ENCODE measurements at places on chromosomes 3 and 15.

DNA sequence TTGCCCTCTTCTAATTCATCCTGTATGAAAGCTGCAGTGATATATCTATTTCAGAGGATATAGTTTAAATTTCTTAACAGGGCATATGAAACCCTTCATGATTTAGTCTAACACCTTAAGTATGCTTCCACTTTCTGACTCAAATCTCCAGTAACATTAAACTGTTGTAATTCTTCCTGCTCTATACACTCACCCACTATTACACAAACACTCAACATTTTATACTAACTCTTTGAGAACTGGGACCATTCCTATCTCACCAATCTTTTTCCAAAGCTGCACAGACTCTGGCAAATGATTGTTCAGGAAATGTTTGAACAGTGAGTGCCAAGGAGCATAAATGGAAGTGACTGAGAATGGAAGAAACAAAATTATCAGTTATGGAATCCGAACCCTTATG is 560.4 kb upstream of the DPPA4 start:
- no peak for DNase-seq

DNA sequence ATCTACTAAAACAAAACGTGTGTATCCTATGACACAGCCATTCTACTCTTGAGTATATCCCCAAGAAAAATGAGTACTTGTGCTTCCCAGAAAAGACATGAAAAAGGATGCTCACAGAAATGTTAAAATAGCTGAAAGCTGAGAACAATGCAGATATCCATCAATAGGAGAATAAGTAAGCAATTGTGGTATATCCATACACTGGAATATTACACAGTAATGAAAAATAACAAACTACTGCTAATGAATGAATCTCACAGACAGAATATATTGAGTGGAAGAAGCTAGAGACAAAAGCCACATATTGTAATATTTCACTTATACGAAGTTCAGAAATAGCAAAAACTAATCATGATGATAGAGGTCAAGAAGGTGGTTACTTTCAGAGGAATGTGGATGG is 83.8 kb upstream of the CTDSPL start:
- DNase-seq: no peak

DNA sequence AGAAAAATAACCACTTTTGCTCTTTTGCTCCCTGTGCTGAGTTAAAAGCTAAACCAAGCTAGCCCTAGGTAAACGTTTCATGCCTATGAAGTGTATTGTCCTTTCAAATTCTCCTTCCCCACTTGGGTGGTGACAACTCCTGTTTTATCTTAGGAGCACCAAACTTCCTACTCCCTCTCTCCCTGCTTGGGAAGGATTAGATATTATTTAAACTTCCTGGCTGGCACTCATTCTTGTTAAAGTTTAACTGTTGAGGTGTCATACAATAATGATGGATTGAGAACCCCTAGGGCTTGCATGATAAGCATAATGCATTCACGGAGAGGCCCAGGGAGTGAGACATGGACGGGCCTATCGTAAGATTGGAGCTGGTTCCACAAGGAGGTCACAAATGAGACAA is 29.5 kb downstream of the B4GALT4 start:
- DNase-seq: no peak

GRCh38 chr3:25420885-25421284 is 7.2 kb upstream of the RARB start:
- no peak for DNase-seq

GRCh38 chr15:93451822-93452221 is 362.8 kb upstream of the RGMA start:
- DNase-seq: no peak

- no peak for DNase-seq
Measured at GRCh38 chr3:111979434-111980038, 710 bp downstream of the ABHD10 start.

DNA sequence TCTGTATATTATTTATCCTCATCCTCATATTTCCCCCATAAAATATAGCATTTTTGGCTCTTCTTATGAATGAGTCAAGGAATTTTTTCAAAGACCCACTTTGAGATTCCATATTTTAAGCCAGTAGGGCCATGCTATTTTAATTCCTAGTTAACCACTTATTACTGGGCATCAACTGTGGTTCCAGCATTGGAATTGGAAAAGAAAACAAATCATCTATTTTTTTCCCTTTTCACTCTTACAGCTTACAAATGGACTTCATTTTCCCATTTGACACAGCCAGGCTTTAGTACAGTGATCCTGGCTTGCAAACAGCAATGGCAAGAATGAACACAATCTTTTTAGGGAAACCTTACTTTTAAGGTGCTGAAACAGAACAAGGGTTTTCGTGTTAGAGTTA is 19.4 kb upstream of the PLCL2 start:
- DNase-seq: no peak

DNA sequence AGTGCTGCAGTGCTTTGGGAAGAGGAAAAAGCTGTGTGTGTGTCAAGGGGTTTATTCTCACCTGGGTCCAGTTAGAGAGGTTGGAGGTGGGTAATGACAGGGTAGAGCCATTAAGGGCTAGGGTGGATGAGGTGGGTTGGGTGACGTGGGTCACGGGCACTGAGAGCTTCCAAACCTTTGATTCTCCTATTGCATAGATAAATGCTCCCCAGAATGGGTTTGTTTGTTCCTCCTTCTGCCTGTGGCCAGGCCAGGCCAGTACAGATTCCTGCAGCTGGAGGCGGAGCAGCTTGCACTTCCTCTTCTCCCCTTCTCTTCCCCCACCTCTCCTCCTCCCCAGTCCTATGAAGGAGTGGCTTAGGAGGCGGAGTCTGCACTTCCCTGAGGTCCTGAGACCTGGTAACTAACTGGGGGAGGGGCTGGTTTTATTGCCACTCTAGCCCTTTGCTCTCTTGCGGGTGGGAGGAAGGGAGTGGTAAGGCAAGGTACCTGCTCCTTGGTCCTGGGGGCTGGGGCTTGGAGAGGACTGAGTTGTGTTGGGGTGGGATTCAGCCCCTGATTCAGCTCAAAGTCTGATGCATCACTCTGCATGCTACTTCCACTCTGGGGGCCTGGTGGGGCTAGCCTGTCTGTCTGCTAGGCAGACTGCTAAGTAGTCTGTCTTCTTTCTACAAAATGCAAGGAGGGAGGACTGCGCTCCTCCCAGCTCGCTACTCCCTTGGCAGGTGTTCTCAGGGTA is 3.5 kb downstream of the SPINT1 start:
- no peak for DNase-seq
